ENCODE measurements at places on chromosomes 3 and 15. TPM values are rescaled to one million over a fixed set of nuclear protein-coding genes. Genes with fewer than 3 reads are reported as not detected.

PAK6 gene
- 2.6 TPM for total RNA-seq

GPR87 gene
- not detected for total RNA-seq

HDDC3 gene
- total RNA-seq, result 11.8 TPM

KCNMB2 gene
- total RNA-seq, result 3.8 TPM

DUOXA2 gene
- not detected for total RNA-seq

CD86 gene
- 1.9 TPM for total RNA-seq

CLDN18 gene
- not detected for total RNA-seq

ATP13A4 gene
- not detected for total RNA-seq

MME gene
- total RNA-seq, result 3.6 TPM

MINAR1 gene
- total RNA-seq, result 0.19 TPM

EPHA3 gene
- total RNA-seq, result 9.2 TPM

CDAN1 gene
- total RNA-seq, result 6.5 TPM

OR5H15 gene
- total RNA-seq, result not detected

C3orf49 gene
- total RNA-seq, result not detected

XYLB gene
- total RNA-seq, result 0.46 TPM

ALS2CL gene
- 32.5 TPM for total RNA-seq

C3orf20 gene
- total RNA-seq, result 0.32 TPM

FSD2 gene
- total RNA-seq, result 48.7 TPM

ZDHHC19 gene
- 0.24 TPM for total RNA-seq

ZPLD1 gene
- not detected for total RNA-seq

STARD5 gene
- total RNA-seq, result 1.3 TPM

A4GNT gene
- total RNA-seq, result not detected

C15orf62 gene
- not detected for total RNA-seq

NTRK3 gene
- total RNA-seq, result 3.7 TPM

ARHGEF26 gene
- total RNA-seq, result 2.9 TPM

SECISBP2L gene
- total RNA-seq, result 40.9 TPM

CP gene
- 8.1 TPM for total RNA-seq

OSTN gene
- total RNA-seq, result 0.48 TPM

BSN gene
- 1.00 TPM for total RNA-seq
